ENCODE measurements at places on chromosomes 2 and 18.

DNA sequence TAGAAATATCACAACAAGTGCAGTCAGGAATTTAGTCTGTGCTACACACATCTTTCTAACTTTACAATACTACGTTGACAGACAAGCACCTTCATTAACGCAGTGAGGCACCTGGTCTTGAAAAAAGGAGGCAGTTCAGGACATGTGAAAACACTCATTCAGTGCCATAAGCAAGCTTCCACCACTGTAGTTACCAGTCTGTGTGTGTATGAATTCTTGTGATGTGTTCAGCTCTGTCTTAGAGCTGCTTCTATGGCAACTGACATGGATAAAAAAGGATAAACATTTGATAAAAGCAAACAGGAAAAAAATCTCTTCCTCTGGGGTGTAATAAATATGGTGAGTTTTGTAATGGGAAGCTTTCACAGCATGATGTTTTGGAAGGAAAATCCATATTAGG, 623.8 kb upstream of the NXPH2 start:
- DNase-seq, result no peak

DNA sequence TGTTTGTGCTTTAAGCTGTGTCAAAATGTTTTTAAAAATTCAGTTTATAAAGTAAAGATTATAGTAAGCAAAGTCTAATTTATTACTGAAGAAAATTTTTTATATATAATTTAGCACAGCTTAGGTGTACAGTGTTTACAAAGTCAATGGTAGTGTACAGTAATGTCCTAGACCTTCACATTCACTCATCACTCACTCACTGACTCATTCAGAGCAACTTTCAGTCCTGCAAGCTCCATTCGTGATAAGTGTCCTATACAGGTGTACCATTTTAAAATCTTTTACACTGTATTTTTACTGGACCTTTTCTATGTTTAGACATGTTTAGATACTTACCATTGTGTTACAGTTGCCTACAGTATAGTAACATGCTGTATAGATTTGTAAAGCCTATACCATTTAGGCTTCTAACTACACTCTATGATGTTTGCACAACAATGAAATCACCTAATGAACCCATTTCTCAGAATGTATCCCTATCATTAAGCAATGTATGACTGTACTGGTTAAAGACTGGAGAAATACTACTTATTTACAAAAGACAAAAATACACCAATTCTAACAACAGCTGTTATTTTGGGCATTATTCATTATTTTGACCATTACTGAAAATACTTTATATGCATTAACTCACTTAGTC, 95.1 kb downstream of the STRN start:
- no peak for DNase-seq

DNA sequence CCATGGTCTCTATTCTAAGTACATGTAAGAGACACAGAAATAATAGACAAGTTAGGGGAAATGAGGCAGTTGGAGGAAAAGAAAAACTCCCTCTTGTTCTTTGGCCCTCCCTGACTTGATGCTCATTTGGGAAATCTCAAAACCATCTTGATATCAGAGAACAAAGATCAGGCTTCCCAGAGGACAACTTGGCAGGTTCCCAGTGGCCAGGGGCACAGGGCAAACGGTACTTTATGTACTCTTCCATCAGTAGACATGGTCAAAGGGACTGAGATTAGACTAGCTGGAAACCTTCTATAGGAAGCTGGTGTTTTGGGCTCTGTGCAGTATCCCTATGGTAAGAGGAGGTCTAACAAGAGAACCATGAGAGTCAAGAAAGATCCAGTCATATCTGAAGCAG, 56.6 kb downstream of the NCKAP5 start:
- no peak for DNase-seq

GRCh38 chr2:2850859-2851258, 519.8 kb upstream of the MYT1L start:
- DNase-seq, result no peak

DNA sequence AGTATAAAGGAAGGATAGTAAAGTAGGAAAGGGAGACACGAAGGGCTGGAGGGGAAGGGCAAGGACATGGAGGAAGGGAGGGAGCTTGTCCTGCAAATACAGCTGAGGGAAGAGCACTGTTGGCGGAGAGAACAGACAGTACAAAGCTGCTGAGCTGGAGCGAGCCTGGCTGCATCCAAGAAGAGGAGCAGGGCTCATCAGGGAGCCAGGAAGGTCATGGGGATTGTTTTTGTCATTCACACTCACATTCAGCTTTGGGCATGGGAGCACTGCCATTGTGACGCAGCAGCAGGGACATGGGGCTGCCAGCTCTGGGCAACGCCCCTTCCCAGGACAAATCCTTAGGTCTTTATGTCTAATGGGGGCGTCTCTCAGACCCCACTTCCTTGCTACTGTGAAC, 125.1 kb downstream of the COPS8 start:
- DNase-seq, result no peak

DNA sequence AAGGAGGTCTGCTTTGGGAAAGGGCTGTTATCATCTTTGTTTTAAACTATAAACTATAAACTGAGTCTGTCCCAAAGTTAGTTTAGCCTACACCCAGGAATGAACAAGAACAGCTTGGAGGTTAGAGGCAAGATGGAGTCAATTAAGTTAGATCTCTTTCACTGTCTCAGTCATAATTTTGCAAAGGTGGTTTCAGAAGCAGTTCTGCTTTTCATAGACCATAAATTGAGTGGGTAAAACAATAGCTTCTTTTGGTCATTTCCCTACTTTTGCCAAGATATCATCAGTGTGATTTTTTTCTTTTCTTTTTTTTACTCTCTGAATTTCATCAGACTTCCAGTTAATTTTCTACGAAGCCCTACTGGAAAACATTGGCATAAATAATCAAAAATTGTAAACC, 117.0 kb downstream of the AP1S3 start:
- no peak for DNase-seq

- DNase-seq, result no peak
Observed at GRCh38 chr2:172819943-172820342, 84.3 kb downstream of the RAPGEF4 start.

DNA sequence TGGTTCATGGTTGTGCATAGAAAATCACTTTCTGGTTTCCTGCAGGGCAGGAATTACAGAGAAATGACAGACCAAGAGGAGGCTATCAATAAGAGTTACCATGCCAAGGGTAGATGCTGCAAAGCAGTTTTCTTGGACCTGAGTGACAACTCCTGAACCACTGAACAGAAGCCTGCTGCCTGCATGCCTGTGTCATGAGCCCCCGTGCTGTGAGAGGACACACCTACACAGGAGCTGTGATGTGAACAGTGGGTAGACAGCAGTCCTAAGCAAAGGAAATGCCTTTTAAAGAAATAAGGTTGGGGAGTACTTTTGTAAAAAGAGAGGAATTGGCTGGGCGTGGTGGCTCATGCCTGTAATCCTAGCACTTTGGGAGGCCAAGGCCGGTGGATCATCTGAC, 54.2 kb upstream of the CREB1 start:
- DNase-seq, result no peak

GRCh38 chr2:134287323-134287722, 33.5 kb downstream of the MGAT5 start:
- DNase-seq, result no peak

GRCh38 chr2:62501069-62501468, 4.9 kb downstream of the TMEM17 start:
- no peak for DNase-seq

- no peak for DNase-seq
Observed at GRCh38 chr2:153786016-153786415, 85.7 kb upstream of the GALNT13 start.

- no peak for DNase-seq
Observed at GRCh38 chr2:56571074-56571473, 387.3 kb downstream of the CCDC85A start.

GRCh38 chr2:28748176-28748575, 3.5 kb upstream of the PPP1CB start:
- DNase-seq, result no peak

- no peak for DNase-seq
Observed at GRCh38 chr2:236818281-236819045, 248.8 kb downstream of the ACKR3 start.

DNA sequence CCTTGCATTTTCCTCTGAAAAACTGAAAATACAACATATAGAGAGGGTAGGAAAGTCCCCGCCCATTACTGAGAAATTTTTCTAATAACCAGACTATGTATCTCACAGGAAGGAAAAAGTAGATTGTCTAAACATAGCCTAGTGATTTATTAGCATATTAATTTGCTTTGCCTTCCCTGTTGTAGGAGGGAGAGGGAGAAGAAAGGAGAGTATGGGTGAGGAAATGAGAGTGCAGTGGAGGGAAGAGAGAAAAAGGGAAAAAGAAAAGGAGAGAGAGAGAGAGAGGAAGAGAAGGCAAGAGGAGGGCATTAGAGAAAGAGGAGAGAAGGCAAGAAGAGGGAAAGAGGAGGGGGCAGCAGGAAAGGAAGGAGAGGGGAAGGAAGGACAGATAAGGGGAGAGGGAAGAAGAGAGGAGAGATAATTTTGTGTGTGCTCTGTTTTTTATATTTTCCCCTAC, 3.6 kb upstream of the KYNU start:
- DNase-seq, result no peak

DNA sequence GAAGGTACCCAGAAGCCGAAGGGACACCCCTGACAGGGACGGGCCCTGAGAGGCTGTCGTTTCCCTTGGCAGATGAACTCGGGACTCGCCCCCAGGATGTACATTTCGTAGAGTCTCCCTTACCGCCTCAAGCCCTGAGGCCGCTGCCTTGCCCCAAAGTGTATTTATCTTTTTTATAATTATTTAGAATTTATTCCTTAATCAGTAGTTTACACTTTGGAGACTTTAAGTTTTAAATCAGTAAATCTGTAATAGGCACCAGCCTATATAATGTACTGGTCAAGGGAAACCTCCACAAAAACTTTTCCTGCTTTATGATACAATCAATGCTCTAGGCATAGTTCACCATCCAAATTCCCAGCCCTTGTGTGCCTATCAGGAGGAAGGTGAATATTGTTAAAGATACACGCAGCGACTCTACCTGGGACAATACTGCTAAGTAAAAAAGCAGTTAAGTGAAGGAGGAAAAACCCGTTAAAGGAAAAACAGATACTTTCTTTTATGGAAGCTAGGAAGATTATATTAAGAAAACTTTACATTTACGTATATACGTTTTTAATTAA, 848 bp downstream of the VRK2 start:
- DNase-seq, result no peak

- DNase-seq, result no peak
Observed at GRCh38 chr18:9617006-9617542, 2.7 kb upstream of the PPP4R1 start.

GRCh38 chr2:102686479-102687439, 67.4 kb downstream of the SLC9A2 start:
- DNase-seq, result no peak

- DNase-seq, result no peak
Observed at GRCh38 chr2:241788135-241788534, 11.5 kb downstream of the GAL3ST2 start.

- DNase-seq, result no peak
Observed at GRCh38 chr18:24243677-24244076, 104.8 kb downstream of the CABYR start.

DNA sequence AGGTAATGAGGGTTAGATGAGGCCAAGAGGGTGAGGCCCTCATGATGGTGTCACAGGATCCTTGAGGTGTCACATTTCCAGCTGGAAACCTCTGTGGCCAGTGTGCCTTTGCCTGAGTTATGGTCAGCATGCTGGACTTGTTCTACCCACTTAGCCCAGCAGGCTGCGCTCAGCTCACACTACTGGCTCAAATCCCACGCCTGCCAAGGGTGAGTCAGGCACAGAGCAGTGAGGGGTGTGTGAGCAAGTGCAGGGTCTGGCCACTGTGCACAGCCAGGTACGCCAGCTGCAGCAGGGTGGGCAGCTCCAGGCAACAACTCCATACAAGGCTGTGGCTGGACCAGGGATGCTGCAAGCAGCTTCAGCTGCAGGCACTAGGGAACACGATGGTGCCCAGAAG, 616.6 kb upstream of the FSHR start:
- no peak for DNase-seq

DNA sequence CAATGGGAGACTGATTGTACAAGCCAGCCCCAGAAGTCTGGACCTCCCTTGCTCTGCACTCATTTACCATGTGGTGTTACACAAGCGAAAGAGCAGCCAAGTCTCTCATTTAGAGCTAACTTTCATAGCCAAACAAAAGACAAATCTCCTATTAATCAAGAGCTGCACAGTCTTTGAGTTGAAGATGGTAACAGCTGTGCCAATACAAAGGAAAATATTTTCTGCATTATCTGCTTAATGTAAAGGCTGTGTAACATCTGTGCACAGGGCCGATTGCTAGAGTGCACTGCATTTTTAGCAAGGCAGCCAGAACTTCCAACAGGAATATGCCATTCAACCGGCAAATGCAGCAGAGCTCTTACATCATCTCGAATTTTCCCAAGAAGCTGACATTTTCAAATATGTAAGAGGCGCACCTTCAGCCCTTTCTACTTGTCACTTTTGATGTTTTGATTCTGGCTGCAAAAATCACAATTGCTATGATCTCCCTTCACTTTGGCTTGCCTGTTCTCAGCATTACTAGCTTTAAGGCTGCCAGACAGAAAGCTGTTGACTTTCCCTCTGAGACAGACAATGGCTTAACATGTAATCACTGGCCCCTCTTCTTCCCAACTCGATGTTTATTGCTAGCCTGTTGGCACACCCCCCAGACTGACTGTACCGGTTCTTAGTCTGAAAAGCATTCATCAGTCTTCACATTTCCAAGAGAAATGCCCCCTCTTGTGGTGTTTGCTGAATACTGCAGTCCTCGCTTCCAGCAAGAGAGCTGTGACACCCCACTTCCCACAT, 96.9 kb upstream of the TANK start:
- peak; percentile 83 for DNase-seq

DNA sequence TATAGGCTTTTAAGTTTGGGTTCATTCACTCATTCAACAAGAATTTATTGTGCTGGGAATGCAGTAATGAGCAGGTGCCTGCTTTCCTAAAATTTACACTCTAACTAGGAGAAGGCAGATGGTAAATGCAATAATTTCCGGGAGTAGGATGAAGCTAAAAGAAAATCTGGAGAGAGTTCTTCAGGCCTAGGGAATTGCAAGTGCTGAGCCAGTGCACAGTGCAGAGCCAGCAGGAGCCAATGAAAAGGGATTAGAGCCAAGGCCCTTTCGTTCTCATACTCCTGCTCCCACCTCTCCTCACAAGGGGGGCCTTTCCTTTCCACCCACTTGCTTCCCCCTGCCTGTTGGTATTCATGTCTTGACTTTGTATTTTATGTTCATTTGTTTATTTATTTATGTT, 55.1 kb downstream of the CFAP221 start:
- no peak for DNase-seq

DNA sequence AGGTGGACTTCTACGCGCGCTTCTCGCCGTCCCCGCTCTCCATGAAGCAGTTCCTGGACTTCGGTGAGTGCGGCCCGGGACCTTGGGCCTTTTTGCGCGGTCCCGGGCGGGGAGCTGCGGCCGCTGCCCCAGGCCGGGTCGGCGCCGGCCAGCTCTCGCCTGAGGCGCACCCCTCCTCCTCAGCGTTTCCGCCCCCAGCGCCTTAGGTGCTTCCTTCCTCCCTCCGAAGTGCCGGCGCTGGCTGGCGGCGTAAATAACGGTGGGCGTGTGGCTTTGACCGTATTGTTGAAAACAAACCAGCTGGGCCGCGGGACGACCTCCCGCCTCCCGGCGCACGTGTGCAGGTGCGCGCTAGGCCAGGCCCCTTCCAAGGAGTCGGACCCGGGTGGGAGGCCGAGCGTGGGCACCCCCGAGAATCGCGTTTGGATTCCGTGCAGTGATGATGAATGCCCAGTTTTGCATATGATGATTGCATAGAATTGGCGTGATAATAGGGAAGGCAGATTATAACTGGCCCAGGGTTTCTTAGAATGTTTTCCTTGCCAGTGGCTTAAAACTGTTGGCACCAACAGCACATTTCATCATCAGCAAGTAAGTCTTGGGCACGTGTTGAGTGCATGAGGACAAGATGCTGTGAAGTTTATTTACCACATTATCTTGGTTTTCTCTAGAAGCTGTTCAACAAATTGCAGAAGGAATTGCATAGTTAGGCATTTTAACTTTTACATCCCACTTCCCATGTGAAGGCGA, 569 bp downstream of the PDK1 start:
- DNase-seq, result peak; percentile 81

All from natural killer cell treated with Interleukin-12 subunit alpha and Interleukin-12 subunit beta and Interleukin-15 and Interleukin-18, amount 100 ng/mL, for 72 hours (primary cell).